Right ventricle myocardium superior (tissue), 1 donor: ENCODE measurements at places on chromosomes 2 and 18.
A peak's percentile ranks its signal among the peaks of the same experiment; 100 is the strongest.

DNA sequence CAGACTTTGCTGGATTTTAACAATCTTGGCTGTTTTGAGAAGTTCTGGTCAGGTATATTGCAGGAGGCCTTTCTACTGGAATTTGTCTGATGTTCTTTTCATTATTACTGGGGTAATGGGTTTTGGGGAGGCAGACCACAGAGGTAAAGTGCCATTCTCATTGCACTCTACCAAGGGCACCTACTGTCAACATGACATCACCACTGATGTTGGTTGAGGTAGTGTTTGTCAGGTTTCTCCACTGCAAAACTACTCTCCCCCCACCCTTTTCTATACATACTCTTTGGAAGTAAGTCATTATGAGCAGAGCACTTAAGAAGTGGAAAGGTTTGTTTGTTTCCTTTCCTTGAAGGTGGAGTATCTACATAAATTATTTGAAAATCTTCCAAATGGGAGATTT lies 27.0 kb downstream of the PRKD3 start:
- no peak for DNase-seq

DNA sequence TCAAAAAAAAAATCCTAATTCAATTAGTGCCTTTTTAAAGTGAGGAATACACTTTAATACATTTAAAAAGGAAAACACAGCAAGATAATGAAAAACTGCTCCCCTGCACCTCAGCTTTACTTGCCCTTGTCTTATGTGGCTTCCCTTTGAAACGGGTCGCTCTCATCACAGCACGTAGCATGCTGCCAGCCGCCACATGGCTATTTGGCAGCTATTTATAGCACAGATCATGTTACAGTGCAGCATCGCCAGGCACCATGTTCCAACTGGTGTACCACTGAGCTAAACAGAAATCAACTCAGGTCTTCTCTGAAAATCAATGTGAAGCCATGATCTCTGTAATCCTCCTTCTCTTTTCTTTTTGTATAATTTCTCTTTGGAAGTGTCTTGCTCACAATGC lies 65.1 kb downstream of the TMEM182 start:
- DNase-seq, result peak; percentile 76

- no peak for DNase-seq
Observed at GRCh38 chr18:2641638-2642037, 13.9 kb upstream of the SMCHD1 start.

DNA sequence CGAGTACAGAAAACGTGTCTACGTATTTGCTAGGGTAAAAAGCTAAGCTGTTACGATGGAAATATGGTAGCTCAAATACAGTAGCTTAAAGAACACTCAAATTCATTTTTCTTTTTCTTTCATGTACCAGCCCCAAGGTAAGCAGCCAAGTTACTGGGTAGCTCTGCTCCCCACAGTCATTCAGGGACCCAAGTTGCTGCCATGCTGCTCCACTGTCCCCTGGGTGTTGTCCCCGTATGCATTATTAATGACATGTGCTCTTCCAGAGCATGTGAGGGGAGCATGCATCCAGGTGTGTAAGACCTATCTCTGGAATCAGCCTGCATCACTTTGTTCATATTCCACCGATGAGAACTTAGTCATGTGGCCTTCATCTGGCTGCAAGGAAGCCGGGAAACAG lies 105.1 kb upstream of the SP3 start:
- DNase-seq, result no peak

GRCh38 chr2:239858179-239858578 lies 167.0 kb downstream of the NDUFA10 start:
- no peak for DNase-seq

GRCh38 chr2:100821255-100821910 lies 1.4 kb downstream of the NPAS2 start:
- no peak for DNase-seq

GRCh38 chr2:121211251-121211650 lies 73.8 kb downstream of the TFCP2L1 start:
- DNase-seq, result peak; percentile 12

DNA sequence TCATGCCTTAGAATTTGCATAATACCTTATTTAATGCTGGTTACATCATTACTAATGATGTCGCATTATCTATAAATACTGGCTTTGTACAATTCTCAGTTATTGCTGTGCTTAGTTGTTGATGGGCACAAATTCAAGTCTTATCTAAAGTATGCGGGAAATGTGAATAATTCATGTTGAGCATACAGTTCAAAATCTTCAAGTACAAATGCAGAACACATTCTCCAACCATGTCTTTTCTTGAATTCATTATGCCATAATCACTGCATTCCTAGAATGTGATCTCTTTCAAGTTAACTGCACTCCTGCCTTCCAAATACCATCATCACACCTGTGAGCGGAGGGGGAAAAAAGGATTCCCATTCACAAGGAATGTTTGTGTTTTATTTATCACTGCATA lies 337.0 kb downstream of the MBD2 start:
- no peak for DNase-seq

DNA sequence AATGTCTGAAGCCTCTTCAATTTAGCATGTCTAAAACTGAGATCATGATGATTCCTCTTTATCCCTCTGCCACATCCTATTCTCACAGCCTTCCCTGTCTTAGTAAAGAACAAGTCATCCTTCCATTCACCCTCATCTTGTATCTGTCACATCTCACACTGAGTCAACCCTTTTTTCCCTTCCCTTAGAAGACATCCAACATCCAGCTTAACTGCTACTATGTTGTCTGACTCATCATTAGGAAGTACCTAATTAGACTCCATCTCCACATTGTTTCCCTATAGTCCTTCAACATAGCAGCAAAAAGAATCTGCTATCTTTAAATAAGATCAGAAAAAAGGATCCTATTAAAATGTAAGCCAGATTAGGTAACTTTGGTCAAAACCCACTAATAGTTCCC lies 85.2 kb upstream of the GRB14 start:
- no peak for DNase-seq

DNA sequence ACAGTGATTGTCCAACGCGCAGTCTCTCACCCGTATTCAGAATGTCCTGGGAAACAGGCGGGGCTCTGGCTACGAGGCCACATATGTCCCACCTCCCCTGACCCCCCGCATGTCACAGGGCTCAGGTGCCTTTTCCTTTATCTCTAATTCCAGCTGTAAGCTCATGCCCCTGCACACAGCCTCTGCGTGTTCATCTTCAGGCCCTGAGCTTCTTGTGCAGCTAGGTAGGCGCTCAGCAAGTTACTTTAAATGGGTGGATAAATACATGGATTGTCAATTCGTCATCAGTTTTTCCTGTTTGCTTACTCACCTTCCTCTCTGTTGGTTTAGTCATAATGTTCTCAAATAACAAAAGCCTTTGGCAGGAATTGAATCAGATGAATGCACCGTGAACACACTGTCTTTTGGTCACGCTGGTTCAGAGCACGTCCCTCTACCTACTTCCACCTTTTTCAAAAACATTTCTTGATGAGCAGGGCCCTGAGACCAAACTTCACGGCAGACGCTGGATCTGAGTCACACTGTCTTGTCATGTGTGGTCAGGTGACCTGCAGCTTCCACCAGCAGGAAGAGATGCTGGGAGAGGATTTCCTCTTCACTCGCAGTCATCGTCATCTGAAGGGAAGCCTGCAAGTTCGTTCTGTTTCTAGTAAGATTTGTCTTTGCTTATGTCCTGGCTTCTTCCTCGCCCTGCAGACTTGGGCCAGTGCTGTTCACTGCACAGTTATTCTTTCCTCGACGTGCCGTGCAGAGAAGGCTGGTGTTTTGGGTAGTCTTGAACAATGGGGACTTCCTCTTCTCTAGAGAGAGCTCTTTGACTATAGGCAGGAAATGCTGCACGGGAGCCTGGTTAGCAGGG lies 138.1 kb downstream of the PTGR3 start:
- DNase-seq, result no peak

GRCh38 chr18:59145055-59145454 lies 5.4 kb downstream of the SEC11C start:
- DNase-seq, result no peak

- no peak for DNase-seq
Observed at GRCh38 chr2:109633284-109633961, 19.3 kb downstream of the SOWAHC start.

- DNase-seq, result no peak
Observed at GRCh38 chr2:102487761-102488462, 14.9 kb downstream of the SLC9A4 start.

GRCh38 chr2:223019987-223020717 lies 31.8 kb upstream of the KCNE4 start:
- DNase-seq, result no peak

GRCh38 chr2:233346376-233346775 lies 7.9 kb upstream of the DGKD start:
- no peak for DNase-seq

DNA sequence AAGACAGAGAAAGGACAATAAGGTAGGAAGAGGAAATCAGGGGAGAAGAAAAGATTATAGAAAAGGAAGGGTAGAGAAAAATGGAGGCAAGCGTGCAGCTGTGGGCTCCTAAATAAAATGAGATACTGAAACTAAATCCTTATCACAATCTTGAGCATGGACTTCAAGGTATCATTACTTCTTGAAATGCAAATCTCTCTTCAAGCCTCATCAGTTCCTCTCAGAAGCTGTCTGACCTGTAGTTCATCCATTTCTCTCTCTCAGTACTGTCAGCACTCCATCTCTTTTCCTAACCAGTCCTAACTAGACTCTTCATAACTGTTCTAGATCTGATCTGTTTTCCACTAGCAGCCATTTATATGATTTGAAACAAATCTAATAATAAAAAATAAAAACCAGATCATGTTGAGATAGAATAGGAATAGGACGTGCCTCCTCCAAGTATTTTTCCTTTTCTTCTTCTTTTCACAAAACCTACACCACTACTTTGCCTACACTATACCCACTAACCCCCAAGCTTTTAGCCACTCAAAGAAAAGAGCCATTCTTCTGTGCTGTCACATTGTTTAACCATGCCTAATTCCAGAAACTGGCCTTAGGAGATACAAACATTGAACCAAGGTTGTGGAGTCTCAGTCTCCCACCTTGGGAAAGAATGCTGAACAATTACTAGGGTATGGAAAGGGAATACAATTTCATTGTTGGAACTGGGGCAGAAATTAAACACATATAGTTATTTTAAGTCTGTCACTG lies 21.1 kb downstream of the BABAM2 start:
- no peak for DNase-seq

GRCh38 chr2:10126632-10127026 lies 4.1 kb downstream of the RRM2 start:
- no peak for DNase-seq

DNA sequence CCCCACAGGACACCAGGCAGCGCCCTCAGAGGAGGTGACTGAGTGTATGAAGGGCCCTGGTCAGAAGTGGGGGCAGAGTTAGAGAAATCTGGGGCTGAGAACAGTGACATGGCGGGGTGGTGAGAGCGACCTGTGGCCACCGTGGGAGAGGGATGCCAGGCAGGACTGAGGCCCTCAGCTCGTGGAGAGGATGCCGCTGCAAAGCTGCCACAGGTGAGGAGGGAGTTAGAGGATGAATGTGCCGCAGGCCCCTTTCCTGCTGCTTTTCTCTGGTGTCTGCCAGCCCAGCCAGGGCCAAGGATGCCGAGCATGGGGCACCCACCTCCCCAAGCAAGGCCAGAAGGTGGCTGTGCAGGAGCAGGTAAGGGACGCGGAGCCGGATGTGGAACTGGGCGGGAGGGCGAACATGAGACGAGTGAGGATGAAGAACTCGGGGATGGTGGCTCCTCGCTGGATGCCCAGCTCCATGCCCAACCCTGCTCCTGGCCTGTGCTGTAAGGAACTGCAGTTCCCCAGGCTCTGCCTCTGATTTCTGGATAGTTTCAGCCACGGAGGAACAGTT lies 269.2 kb upstream of the HDAC4 start:
- DNase-seq, result peak; percentile 8

- no peak for DNase-seq
Observed at GRCh38 chr18:76838182-76838581, 15.8 kb downstream of the ZNF236 start.

DNA sequence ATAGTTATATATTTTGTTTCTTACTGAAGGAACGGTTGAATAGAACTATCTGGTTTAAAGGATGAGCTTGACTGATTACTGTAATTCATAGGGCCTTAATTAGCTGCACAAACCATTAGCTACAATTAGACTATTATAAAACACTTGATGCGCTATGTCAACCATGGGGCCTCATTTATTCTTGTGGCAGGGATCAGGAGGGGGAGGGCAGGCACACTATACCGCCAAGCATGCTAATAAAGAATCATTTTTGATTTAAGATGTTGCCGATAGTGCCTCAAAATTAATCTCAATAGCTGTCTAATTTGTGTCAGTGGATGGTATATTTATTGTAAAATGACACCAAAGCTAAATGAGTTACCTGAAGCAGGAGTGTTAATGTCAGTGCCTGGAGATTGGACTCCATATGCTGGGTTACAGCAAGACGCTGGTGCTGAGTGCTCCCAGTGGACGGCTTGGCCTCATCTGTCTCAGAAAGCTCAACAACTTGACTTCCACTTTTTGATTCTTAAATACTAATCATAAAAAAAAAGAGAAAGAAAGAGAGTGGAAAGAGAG lies 1007.0 kb upstream of the CELF4 start:
- DNase-seq, result no peak

DNA sequence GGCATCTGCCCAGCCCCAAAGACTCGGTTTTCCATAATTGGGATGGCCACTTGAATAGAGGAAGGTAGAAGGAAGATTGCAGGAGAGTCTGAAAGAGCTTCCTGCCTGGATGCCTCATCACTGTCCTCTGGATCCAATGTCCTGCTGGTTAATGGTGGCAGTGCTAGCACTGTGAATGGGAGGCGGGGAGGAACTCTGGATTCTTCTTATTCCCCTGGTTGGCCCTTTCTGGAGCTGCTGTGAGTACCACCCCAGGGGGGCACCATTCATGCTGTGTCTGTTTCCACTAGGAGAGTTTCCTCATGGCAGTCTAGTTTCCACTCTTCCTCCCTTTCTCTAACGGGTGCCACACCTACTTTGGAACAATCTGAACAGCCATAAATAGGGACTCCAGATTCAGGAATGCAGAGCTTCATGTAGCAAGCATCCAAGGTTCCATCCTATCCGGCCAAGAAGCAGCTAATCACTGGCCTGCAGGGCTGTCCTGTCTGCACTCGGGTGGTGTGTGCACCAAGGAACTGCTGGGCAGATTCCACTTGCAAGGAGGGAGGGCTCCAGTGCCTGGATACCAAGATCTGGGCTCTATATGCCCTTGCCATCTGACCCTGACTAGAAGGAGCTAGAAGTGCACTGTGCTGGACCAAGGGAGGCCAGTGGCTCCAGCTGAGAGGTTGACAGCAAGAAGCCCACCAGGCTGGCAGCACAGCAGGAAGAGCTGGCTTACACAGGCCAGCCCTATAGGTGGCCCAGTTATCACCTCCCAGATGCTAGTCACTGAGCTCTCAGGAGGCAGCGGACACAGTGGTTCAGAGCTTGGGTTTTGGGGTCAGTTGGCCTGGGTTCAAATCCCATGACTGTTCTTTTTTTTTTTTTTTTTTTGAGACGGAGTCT lies 4.6 kb upstream of the ATOH8 start:
- peak; percentile 62 for DNase-seq

DNA sequence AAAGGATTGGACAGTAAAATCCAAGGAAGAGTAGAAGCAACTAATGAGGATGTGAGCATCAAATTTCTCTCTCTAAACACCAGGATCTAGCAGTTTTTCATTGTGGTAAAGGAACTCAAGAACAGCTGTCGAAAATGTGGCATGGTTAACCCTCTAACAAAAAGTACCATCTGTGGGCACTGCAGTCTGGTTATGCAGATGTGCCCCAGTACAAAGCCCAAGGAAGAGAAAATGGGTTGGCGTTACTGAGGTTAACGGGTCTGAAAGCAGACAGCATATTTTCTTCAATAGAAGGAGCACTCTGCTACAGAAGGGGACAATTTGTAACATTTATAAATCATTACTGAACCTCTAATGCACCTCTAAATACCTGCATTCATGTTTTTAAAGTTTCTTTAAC lies 253.0 kb upstream of the HNRNPA3 start:
- no peak for DNase-seq

- DNase-seq, result no peak
Observed at GRCh38 chr2:36871068-36871707, 95.1 kb downstream of the STRN start.
